NCI-H187 (cell line): ENCODE measurements at places on chromosomes 6 and 20.
A peak's percentile ranks its signal among the peaks of the same experiment; 100 is the strongest.

GRCh38 chr20:62584671-62585460, 57.4 kb upstream of the SLCO4A1 start:
- no peak for DNase-seq

GRCh38 chr6:142944124-142945048, 590 bp downstream of the HIVEP2 start:
- no peak for DNase-seq

DNA sequence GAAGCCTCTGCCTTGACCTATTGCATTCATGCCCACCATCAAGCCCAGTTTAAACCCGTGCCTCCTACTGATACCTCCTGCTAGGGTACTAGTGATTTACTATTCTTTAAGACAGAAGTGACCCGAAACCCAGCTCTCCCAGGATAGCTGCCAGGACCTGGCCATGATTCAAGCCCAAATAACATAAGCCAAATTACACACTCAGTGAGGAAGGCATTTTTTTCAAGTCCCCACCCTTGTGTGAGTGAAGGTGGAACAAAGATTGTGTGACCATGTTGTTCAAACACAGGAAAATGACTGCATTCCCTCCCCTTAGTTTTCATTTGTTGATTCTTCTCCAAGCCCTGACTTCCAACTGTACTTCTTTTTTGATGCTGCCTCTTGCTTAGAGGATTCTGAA, 3.7 kb upstream of the KAT14 start:
- no peak for DNase-seq

- DNase-seq, result no peak
Observed at GRCh38 chr6:167706313-167707109, 120.2 kb upstream of the AFDN start.

DNA sequence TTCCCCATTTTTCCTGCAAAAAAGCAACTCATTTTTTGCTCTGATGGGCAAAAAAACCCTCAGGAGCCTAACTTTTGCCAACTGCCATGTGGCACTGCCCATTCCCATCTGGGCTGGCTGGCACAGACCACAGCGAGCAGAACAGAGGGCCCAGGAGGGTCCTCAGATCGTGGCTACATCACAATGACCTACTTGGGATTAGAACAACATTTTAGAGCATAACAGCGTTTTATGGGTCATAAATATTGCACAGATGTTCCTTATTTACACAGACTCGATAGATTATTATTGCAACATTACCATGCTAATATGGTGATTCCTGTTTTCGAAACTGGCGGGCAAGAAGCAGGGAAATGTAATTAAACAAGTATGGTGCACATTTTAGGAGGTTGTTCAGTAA, 28.0 kb downstream of the PTPRT start:
- no peak for DNase-seq

- peak; percentile 15 for DNase-seq
Observed at GRCh38 chr20:5001174-5002076, at the start of gene SLC23A2. Gene SLC23A2 (minus strand): TSS chr20:5001510. CDS start chr20:4932562, 68,948 bp downstream.

DNA sequence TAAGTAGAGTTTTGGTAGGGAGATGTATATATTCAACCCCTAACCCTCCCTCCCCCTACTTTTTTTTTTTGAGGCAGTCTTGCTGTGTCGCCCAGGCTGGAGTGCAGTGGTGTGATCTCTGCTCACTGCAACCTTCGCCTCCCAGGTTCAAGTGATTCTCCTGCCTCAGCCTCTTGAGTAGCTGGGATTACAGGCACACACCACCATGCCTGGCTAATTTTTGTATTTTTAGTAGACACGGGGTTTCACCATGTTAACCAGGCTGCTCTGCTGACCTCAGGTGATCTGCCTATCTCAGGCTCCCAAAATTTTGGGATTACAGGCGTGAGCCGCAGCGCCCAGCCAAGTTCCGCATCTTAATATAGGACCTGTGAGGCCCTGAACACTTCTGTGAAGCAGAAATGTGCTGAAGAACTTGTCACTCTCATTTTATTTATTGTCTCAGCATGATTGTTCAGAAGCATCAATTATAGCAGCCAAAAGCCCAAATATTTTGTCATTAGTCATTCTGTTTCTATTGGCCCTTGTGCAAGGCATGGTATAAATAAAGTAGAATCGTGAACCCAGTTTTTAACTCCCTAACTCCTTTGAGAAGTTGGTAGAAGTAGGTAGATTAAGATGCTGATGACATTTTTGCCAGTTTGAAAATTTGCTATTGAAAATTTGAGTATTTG, 19.4 kb downstream of the DSTN start:
- no peak for DNase-seq

GRCh38 chr20:48740712-48741111, 87.1 kb downstream of the PREX1 start:
- DNase-seq, result no peak

DNA sequence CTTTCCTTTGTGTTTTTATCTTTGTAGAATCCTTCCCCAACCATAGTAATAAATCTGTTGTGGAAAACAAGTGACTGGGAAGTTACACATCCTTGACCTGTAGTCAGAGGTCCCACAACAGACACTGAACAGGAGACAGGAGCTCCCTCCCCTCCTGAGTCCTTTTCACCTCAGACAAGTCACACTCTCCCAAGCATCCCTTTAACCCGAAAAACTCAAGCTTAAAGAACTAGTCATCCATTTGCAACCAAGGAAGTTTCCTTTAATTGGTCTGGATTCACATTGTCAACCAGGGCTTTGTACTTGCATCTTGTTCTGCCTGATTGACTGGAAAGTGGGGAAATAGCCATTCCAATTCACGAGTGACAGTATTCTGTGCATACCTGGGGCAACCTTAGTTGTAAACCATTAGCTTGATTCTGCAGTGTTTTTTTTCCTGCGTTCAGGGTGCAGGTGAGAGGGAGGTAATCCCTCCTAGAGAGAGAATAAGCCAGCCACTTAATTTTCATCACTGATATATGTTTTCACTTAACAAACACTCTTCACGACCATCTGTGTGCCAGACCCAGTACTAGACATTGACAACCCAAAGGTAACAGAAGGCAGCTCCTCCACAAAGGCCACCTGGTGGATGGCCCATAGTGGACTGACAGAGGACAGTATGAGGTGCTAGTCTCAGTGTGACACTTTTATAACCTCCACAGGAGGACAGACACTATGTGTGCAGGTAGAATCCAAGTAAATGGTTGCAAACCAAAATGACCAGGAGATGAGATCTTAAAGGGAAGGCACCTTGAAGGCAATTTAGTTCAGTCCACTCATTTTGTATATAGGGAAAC, 112.4 kb downstream of the SLX4IP start:
- no peak for DNase-seq

DNA sequence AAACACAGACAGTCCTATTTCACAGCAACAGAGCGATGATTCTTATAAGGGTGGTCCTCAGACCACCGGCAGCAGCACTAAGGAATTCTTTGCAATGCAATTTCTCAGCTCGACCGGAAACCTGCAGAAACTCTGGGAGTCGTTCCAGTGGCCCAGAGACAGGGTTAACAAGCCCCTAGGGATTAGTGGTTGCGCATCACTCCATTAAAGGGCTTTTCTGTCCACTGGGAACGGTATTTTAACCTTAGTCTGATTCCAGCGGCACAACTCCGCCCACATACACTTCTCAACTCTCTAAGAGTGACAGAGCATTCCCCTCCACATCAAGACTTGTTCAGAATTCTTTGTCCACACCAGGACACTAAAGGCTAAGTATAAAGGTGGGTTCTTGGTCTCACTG, 341.5 kb downstream of the TFAP2A start:
- DNase-seq, result no peak

DNA sequence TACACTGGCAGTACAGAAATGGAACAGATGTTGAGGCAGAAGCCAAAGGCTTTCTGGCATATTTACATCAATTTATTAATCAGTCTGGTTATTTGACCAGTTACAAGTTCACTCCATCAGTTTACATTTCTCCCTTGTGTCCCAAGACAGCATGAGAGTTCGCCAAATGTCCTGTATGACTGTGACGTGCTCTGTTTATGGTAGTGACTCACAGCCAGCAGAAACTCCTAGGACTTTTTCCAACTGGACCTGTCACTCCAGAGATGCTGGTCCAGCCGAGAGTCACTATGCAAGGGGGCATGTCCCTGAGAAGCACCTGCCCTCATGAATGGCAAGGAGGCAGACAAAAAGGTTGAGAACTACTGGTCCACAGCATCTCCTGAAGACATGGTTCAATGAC, 160.0 kb downstream of the LRFN2 start:
- no peak for DNase-seq

GRCh38 chr6:151512481-151512880, 18.7 kb downstream of the CCDC170 start:
- no peak for DNase-seq

GRCh38 chr20:20292472-20292871, 75.4 kb upstream of the INSM1 start:
- no peak for DNase-seq

DNA sequence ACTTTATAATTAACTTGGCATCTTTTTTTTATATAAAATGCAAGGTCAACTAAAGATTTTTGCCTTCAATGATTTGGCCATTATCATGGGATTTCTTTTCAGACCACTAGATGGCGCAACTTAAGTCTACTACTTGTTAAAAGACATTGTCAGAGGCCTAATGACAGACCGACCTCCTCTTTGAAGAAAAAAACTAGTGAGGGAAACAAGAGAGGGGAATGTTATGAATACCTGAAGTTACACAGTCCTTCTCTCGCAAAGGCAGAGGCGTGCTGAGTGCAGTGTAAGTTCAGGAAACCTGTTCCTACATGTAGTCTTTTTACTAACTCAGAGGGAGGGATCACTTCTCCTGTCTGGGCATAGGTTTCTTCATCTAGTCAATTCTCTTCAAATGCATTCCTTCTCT, 9.3 kb downstream of the TRAPPC3L start:
- no peak for DNase-seq

GRCh38 chr20:57361517-57361916, 10.5 kb downstream of the RAE1 start:
- no peak for DNase-seq

- DNase-seq, result no peak
Observed at GRCh38 chr6:167207527-167207926, 49.7 kb upstream of the GPR31 start.

DNA sequence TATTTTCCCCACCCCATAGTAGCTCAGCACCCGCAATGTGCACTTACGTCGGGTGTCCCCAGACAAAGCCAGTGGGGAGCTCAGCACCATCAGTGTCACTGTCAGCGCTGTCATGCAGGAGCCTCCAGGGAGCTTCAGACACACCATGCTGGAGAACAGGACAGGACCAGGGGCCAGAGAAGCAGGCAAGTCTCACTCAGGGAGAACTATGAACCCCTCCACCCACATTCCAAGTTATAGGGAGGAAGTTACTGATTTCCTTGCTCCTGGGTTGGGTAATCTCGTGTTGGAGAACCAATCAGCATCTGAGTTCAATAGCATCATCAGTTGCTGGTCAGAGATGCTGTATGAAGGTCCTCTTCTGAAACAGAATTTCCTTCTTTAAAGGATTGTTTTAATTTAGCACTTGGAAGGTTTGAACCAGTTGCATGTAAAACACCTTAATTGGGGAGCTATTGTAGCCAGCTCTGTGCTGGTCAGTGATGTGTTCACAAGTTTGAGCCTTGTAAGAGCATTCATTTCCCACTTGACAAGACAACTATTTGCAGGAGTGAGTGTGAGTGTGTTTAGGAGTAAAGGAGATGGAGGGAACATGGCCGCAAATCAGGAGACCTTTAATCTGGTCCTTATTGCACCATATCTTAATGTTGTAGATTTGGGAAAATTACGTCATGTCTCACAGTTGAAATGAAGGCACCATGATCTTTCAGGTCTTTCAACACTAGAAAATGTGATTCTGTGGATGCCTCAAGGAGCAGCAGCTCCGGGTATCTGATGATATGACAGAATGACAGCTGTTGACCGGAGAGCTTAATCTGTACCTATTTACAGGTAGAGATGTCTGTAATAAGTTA, at the start of gene HLA-DRB1:
TSS of gene HLA-DRB1 (minus strand) at position 253 of the 854 bp plus-strand sequence. CDS start at position 147, 106 bp downstream.
- DNase-seq, result no peak

- no peak for DNase-seq
Observed at GRCh38 chr6:10487668-10488327, 33.4 kb upstream of the GCNT2 start.

DNA sequence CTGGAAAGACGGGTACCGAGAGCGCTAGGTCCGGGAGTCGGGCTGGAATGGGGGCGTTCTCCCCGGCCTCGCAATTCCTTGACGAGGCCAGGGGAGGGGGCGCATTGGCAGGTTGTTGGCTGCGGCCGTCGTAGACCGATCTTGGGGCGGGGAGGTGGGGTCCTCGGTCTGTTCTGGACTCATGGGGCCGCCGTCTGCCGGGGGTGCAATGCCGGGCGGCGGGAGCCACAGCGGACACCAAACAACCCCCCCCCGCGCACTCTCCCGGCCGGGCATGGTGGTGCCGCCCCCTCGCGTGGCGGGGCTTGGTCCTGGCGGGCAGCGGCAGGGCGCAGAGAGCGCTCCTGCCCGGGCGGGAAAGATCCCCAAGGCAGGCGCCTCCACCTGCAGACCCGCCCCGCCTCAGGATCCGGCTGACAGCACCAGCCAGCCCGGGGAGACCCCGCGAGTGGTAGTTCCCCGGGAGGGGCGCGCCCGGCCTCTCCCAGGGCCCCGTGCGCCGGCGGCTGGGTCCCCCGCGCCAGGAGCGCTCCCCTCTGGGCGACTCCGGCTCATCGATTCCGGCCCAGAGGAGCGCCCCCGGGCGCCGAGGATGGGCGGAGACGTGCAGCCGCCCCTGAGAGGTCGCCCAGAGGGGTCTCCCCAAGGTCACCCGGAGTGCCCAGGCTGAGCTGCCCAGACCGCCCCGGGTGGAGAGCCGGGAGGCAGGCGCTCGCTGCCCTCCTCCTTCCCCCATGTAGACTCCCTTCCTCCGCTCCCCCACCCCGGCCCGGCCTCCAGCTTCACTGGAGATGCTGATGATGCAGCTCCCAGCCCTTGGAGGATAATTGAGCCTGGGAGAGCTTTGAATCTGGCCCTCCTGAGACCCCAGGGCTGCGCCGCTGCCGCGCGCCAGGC, 709 bp downstream of the PPP1R16B start:
- no peak for DNase-seq

DNA sequence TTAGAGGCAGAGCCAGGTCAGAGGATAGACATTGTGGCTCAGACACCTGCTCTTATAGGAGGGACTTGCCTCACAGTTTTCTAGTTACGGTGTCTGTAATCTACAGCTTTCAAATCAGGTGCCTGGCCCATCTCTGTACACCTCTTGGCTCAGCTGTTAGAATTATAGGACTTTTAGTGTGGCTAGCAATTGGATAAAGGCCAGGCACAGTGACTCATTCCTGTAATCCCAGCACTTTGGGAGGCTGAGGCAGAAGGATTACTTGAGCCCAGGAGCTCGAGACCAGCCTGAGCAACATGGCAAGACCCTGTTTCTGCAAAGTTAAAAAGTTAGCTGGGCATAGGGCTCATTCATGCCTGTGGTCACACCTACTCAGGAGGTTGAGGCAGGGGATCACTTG, 20.0 kb downstream of the BRPF3 start:
- DNase-seq, result no peak

DNA sequence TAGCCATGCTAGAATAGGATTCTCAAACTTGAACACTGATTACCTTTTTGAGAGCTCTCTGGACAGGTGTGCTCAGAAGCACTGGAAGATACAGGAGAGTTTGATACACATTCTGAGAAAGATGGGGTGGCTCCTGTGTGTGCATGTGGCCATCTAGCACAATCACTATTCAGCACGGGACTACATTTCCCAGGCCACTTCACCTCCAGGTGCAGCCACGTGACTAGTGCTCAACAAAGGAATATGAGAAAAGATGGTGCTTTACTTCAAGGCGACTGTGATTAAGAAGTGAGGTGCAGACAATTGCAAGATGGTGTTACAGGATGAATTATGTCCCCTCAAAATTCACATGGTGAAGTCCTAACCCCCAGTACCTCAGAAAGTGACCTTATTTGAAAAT, 103.8 kb downstream of the BACH2 start:
- DNase-seq, result peak; percentile 27

- DNase-seq, result no peak
Observed at GRCh38 chr6:18036781-18037180, 49.3 kb upstream of the KIF13A start.
